ENCODE measurements at places on chromosomes 3 and 15.

GRCh38 chr3:187799942-187800641 is 54.8 kb upstream of the BCL6 start:
- peak; percentile 35 for DNase-seq

DNA sequence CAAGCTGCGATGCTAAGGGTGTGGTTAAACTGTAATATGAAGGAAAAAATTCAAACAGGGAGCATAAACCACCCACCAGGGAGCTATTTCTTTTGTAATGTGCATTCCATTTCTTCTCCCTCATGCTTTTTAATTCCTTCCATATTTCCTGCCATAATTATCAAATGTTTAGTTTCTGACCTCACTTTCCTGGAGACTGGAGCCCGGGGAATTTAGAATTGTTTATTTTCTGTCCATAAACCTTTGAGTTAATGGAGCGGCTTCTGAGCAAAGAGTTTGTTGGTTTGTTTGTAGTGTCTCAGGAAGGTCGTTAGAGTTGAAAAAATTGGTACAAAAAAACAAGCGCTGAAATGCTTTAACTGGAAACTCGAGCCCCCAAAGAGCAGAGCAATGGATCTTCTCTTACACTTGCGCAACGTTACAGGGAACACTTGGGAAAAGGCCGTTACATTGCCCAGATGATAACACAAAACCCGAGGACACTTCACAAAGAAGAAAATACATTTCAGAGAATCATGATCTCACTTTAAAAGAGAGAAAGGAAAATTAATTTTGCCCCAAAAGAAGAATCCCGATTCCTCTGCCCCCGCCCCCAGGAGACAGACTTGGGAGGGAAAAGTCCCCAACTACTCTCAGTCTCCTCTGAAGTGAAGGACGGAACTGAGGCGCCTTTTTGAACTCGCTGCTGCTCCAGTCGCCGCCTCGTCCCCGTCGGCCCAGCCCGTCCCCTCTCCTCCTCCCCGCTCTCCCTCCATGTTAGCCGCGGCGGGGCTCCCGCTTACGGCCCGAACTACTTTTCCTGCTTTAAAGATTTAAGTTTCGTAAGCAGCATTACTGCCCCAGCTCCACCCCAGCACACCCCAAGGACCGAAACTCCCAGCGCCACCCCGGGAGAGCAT is 842 bp downstream of the FSTL1 start:
- DNase-seq, result peak; percentile 35

DNA sequence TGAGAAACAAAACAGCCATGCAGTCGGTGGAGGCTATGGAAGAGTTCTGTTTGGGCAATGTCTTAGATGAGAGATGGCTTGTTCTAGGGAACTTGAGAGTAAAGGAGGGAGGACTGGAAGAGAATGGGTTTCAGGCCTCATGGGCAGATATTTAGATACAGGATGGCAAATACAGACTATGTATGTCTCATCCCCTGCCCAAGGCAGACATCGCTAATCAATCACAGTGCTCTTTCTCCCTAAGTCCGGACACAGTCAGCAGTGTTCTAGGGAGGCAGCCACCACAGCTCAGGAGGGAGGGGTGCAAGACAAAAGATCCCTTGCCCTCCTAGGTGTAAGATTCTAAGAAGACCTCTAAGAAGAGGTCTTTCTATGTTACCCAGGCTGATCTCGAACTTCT is 159.3 kb upstream of the TLE3 start:
- no peak for DNase-seq

DNA sequence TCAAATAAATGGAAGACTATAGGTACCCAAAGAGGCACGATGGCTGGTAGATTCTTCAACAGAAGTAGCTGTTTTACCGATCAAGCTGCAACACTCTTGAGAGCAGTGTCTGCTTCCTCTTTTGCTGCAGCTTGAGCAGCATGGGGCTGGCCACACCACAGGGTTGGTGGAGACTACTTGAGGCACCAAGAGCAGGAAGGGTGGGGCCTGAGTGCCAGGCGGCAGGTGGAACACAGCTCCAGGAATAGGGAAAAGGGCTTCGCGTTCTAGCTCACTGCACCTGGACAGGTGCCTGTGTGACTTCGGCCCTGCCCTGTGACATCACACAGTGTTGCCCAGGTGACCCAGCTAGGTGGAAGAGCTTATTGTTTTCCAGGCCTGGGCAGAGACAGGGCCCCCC is at the start of gene CCDC33:
CCDC33 (plus strand) TSS at position 365 of the 400 bp plus-strand sequence. CDS start 394 bp downstream, outside the sequence.
- DNase-seq, result peak; percentile 98

DNA sequence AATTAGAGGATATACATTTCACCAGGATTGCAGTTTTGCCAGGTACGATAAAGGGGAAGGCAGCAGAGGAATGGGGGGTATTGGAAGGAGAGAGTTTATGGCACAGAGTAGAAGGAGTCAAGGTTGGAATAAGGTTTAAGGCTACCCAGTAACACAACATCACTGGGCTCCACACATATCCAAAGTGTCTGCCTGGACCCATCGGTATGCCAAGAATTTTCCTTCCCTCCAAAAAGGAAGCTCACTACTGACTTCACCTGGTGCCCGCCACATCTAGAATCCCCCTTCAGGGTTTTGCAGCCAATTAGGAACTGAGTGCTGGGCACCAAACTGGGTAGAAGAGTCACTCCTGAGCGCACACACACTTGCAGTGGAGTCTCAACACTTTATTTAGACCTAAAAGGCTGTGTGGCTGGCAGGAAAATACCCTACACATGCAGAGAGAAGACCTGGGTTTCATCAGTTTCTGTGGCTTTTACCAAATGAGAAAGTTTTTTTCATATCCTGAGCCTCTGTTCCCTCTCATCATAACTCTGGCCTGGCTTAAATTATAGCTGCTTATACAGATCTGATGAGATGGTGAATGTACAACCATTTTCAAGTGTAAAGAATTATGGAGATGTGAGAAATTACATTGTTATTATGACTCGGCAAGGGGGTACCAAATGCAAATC is 190.8 kb upstream of the LPP start:
- DNase-seq, result no peak

Measured in DMS53 (cell line).